Cortex of kidney (tissue), 1 donor: ENCODE measurements at places on chromosomes 5 and 9.

- no peak for DNase-seq
Observed at GRCh38 chr9:82254646-82255367, 266.2 kb downstream of the SPATA31D1 start.

GRCh38 chr5:140734354-140734753, 34.1 kb downstream of the ZMAT2 start:
- DNase-seq = no peak

DNA sequence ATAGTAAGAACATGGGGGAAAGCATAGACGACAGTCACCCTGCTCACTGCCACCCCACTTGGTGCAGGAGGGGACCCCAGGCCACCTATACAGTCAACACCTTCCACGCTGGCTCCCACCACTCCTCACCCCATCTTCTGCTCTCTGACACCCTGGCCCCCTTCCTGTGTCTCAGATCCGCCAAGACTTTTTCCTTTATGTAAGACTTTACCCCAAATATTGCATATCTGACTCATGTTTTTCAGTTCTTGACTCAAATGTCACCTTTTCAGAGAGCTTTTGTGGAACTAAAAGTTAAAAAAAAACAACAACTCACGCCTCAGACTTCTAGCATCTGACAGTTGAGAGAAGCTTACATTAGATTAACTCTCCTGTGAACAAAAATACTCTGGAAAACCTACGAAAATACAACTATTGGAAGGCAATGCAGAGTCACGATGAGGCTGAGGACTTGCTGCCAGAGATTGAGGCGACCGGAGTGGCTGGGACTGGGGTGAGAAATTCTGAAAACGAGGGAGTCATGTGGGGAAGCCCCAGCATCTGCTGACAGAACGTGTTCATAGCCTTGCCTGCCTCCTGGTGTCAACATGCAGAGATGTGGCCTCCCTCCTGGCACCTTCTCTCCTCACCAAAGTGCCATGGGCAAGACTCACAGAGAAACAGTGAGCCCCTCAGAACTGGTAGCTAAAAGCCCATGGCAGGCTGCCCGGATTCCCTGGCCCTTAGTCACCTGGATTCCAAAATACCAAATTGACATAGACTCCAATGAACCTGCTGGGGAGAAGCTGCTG, 22.4 kb upstream of the FCN2 start:
- no peak for DNase-seq

- no peak for DNase-seq
Observed at GRCh38 chr5:69491027-69491426, 1.6 kb upstream of the OCLN start.

GRCh38 chr9:70933321-70933720, 188.1 kb downstream of the TRPM3 start:
- no peak for DNase-seq

DNA sequence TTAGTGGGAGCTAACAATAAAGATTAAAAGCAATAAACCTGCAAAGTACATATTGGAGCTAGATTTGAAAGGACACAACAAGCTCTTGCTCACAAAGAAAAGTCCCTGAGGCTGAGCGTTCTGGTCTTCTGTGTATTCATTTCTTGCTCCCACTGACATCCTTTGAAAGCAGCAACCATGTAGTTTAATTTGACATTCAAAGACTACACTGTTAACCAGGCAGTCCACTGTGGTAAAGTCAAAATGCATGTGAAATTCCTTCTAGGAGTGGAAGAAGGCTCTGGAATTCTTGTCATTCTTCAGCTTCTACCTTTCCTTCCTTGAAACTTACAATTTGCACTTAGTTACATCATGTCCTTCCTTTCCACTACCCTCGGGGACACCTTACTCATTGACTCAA, 480.7 kb downstream of the CSNK1G3 start:
- no peak for DNase-seq

- no peak for DNase-seq
Observed at GRCh38 chr5:179914032-179914755, 6.5 kb upstream of the TBC1D9B start.

- DNase-seq = no peak
Observed at GRCh38 chr5:142432961-142433360, 108.1 kb upstream of the SPRY4 start.

DNA sequence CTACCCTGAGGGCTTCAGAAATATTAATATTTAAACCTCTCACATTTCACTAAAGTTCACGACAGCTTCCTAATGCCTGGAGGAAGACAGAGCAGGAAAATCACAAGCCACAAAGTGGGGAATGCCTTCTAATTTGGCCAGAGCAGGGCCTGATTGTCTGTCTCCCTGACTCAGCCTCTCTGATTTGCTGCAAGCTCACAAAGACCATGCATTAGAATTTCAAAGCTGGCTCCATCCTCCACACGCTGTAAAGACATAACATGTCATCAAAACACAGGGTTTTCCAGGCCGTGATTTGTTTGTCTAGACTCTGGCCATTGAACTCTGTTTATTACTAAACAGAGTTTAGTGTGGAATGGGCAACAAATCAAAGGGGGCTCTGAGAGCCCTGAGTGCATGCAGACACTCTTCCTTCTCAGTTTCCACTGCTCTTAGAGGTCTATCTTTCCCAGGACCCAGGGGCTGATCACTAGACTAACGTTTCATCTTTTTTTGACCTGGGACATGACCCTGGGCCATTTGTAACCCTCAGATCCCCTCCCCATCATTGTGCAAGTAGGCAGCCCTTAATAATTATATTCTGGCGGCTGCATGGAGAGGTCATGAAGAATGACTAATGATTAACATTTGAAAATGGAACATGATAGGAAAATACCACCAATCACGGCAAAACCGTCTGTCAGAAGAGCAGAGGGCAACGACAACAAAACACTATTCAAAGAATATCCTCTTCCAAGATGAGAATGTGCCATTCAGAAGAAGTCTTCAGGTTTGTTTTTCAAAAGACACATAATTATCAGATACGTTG, 140.2 kb downstream of the ENC1 start:
- DNase-seq = no peak

- DNase-seq = no peak
Observed at GRCh38 chr5:77607324-77607723, 31.2 kb downstream of the OTP start.

DNA sequence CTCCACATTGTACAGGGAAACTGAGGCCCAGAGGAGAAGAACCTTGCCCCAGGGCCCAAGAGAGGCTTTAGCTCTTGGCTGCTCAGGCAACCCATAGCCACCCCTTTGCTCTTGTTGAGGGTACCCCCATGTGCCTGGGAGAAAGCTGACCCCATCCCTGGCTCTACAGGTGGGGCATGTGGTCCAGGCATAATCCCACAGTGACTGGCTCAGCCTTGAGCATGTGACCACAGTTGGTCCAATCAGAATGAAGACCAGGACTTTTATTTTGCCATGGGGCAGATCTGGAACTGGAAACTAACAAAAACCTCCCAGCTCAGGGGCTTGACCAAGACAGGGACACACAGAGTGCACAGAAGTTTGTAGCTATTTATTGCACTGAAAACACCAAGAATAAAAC, 29.3 kb downstream of the SLC6A7 start:
- no peak for DNase-seq

GRCh38 chr9:96495341-96495740, 45.4 kb downstream of the HABP4 start:
- no peak for DNase-seq

DNA sequence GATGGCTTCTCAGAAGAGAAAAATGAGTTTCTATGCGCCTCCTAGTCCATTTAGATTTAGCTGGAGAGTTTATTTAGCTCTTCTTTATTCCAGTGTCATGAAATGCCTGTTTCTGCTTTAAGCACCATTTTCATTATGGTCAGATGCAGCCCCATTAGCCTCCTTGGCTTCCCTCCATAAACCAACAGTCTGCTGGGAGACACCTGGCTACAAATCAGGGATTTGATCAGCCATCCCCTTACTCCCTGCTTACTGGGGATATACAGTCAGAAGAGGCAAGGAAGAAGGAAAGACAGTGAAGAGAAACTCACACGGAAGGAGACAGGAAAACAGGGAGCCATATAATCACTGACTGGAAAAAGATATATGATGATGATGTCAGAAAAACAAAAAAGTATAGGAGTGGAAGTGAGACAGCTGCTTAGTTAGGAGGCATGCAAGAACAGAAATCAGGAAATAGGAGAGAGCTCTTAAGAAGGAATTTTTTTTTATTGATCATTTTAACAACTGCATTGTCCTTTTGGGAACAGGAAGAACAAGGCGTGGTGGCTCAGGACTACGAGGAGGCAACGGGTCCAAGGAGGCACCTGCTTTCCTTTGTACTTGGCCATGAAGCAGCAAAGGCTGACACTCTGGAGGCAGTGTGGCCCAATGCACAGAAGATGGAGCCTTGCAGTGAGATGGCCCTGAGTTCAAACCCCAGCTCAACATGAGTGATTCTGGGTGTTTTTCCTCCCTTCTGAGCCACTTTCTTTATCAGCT, 56.1 kb downstream of the MED27 start:
- DNase-seq = no peak

DNA sequence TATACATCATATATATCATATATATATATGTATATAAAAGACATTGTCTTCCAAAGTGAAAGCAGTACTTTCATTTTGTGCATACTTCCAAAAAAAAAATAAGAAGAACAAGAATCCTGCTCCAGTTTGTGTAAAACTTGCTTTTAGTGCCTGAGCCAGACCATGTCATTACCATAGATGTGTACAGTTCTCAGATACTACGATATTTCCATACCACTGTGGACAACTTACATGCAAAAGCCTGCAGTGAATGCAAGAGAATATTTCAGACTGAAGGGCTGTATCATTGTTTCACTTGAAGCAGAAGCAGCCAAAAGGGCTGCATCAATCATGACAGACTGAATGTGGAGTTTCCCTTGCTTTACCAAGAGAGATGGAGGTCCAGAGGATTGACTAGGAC, 72.6 kb upstream of the CYLC2 start:
- no peak for DNase-seq

DNA sequence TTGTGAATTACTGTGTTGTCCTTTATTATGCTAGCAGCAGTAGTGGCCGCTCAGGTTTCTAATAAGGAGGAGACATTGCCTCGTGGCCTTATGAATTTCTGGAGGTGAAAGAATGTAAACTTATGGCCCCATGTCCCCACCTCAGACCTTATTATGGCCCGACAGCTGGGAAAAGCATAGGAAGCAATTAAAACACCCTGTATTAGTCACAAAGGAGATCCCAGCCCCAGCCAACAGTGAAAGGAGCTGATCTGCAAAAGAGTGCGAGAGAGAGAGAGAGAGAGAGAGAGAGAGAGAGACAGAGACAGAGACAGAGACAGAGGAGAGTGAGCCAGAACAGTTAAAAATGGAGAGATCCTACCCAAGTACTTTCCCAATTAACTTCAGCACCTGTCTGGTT, 269.3 kb downstream of the DMRT2 start:
- DNase-seq = no peak
